Fibroblast of the aortic adventitia (primary cell): ENCODE measurements at places on chromosomes 1 and 21. TPM values are rescaled to one million over a fixed set of nuclear protein-coding genes. Genes with fewer than 3 reads are reported as not detected.

Gene ETV3L
- not detected in 2 replicates for total RNA-seq

GRCh38 chr21:41977034-41977950, 23.5 kb upstream of the C2CD2 start:
- no peak for DNase-seq

GRCh38 chr1:231301990-231302389, 35.7 kb downstream of the EXOC8 start:
- no peak for DNase-seq

GRCh38 chr1:223233410-223234169, 90.5 kb upstream of the TLR5 start:
- DNase-seq = peak; percentile 87

- no peak for DNase-seq
These were observed 775.6 kb downstream of the LTN1 start for GRCh38 chr21:28216976-28217523.

DNA sequence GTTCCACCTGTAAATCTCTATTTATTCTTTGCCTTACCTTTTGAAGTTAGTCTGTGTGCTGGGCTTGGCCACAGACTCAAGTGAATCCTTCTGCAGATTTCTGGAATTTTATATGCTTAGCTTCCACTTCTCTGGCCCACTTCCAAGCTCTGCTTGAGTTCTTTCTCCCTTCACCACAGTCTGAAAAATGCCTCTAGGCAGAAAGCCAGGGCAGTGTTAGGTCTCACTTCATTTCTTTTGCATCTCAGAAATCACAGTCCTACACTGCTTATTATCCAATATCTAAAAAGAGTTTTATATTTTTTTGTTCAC, 48.9 kb downstream of the INKA2 start:
- peak; percentile 96 for DNase-seq

DNA sequence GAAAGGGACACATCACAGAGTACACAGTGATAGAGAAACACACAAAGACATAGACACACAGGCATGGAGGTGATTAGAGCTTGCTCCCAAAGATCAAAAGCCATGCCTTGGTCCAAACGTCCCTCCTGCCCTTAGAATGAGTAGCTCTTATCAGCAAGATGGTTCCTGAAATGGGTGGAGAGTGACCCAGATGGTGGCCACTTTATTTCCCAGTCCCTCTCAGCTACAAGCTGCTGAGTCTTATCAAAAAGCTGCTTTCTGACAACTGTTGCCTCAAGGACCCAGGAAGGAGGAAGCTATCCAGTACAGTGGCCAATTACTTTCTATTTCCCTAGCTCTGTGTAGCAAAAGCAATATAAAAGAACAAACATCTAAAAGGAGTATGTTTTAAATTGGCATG, 7.7 kb upstream of the CLCA1 start:
- DNase-seq = no peak

DNA sequence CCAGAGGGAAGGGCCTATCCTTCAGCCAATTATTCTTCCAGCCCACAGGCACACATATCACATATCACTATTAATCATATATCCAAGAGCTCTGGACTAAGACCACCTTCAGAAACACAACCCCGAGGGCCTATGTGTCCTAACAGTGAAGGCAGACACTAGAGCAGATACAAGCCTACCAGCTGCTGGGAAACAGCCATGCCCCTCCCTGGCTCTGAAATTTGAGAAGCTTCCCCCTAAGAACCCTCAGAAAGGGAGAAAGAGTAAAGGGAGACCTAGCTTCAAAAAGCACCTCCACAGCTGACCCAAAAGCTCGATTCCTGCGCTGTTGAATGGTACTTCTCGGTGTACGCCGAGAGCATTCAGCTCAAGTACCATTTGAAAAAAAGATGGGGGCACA, 17.4 kb downstream of the CNN3 start:
- DNase-seq = no peak

Gene PTPN7
- total RNA-seq = not detected in 2 replicates

GRCh38 chr1:246301553-246302250, 205.4 kb downstream of the SMYD3 start:
- DNase-seq = no peak

Gene OR2T29
- not detected in 2 replicates for total RNA-seq

Gene FCRLB
- total RNA-seq = 3.0 and 4.7 TPM in 2 replicates

Gene HOOK1
- total RNA-seq = under 0.01 TPM in 1 of 2 replicates, not detected in the other

GRCh38 chr1:82515650-82516049, 714.9 kb downstream of the ADGRL2 start:
- DNase-seq = peak; percentile 66
